ENCODE measurements at places on chromosomes 3 and 15. TPM values are rescaled to one million over a fixed set of nuclear protein-coding genes. Genes with fewer than 3 reads are reported as not detected.

DNA sequence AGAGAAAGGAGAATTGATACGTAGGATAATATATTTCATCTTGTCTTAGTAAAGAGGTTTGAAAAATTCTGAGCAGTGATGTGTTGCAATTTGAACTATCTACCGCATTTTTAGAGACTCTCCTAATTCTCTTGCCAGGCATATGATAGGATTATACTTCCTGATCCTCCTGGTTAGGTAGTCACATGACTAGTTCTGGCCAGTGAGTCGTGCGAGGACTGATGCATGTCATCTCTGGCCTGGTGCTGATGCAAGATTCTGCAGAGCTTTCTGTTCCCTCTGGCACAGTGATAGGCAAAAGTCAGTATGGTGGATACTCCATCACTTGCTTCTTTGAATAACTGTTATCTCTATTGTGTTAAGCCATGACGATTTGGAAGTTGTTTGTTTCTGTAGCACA, 277.6 kb upstream of the NAALADL2 start:
- DNase-seq = no peak

DNA sequence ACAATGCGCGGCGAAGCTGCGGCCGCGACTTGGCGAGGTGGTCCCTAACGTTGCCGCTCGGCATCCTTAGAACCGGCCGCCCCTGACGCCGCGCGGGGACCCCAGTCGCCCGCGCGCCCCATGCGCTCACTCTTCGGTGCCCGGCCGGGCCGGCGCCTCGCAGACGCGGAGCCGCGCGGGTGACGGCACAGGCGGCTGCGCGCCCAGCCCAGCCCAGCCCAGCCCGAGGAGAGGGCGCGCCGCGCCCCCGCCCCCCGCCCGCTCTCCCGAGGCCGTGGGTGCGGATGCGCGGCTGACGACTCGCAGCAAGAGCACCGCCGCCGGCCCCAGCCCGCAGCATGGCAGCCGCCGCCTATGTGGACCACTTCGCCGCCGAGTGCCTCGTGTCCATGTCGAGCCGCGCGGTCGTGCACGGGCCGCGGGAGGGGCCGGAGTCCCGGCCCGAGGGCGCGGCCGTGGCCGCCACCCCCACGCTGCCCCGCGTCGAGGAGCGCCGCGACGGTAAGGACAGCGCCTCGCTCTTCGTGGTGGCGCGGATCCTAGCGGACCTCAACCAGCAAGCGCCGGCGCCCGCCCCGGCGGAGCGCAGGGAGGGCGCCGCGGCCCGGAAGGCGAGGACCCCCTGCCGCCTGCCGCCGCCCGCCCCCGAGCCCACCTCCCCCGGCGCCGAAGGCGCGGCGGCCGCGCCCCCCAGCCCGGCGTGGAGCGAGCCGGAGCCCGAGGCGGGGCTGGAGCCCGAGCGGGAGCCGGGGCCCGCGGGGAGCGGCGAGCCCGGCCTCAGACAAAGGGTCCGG, 437 bp downstream of the KLF13 start:
- DNase-seq = peak; percentile 68

GRCh38 chr3:80035021-80035420, 267.2 kb upstream of the ROBO1 start:
- peak; percentile 81 for DNase-seq

DNA sequence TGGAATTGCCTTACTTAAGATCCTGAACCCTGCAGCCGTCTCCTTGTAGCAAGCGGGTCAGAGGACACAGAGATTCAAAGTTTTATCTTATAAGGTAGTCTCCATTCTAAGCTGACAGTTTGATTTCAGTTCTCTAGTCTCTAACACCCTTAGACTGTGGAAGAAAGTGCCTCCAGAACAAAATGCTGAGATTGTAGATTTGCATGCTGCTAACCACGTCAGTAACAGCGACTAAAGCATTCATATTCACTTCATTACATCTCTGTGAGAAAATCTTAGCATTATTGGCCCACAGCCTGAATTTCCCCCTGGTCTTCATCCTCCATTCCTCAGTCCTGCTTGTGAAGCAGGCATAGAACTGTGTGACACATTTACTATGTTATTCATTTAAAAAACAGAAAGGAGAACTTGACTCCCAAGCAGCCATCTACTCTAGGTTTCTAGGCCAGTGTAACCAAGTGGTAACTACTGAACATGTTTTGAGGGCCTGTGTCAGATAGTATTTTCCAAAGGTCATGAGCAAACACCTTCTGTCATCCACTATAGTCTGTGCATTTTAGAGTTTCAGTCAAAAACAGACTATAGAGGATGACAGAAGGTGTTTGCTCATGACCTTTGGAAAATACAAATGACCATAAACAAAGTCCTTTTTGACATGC, 27.4 kb downstream of the ARIH2 start:
- no peak for DNase-seq

DNA sequence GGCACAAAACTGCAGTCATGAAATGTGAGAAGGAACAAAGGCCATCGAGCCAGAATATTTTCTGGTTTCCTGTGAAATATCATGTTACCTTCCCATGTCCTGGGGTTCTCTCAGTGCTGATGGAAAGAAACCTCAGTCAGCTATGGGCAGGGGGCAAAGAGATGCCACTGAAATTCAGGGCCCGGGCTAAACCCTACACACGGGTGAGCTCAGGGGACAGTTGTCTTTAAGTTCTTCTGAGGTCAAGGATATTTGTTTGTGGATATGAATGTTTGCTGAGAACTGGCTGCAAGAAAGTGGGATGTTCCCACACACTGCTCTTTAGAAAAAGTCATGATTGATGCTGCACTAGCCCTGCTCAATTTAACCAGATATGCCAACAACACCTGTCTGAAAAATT, 187.2 kb downstream of the MEX3B start:
- DNase-seq = no peak

GRCh38 chr3:113153499-113154107, 57.8 kb upstream of the BOC start:
- DNase-seq = no peak

DNA sequence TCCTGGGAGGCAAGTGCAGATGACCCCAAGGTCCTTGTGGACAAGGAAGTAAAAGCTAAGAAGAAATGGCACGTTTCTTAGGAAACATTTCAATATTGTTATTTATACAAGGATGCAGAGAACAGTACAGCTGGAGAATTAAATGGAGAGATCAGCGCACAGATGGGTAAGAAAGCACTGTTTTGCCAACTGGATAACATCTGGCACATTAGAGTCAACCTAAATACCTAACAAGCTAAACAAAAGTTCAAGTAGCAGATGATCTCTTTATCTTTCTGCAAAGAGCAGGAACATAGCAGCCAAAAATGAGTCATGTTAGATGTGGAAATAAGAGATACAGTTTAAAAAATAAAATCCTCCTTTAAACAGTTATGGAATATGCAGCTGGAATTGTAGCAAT, 15.7 kb upstream of the DPPA4 start:
- no peak for DNase-seq

DNA sequence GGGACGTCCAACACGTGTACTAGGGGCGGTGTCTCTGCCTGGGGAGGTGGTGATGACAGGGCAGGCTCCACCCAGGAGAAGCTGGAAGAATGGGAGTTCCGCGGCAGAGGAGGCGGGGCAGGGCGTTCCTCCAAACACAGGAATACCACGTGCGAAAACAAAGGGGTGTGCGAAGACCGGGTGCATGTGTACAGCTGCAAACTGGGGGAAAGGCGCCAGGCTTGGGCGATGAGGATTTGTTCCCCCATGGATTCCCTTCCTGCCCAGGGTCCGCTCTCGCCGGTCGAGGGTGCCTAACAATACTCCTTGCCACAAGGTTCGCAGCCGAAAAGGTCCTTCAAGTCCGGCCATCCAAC, 500 bp upstream of the ZSCAN2 start:
- peak; percentile 64 for DNase-seq

- no peak for DNase-seq
Observed at GRCh38 chr3:15404767-15405166, 22.6 kb downstream of the METTL6 start.

GRCh38 chr3:147649475-147649874, 240.3 kb downstream of the ZIC1 start:
- no peak for DNase-seq

DNA sequence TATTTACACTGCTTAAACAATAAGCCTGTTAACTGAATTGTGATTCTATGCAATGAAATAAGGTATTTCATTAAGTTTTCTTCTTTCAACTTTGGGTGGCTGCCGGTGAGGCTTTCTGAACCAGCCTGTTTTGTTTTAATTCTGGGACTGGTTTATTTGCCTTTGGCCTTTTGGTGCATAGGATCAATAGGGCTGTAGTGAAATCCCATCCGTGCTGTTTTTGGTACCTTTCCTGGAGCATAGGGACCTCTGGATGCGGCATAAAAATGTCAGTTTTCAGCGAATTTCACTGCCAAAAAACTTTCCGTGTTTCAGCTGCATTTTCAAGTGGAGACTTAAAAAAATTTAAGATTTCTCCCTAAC, 514 bp downstream of the PLS1 start:
- no peak for DNase-seq

DNA sequence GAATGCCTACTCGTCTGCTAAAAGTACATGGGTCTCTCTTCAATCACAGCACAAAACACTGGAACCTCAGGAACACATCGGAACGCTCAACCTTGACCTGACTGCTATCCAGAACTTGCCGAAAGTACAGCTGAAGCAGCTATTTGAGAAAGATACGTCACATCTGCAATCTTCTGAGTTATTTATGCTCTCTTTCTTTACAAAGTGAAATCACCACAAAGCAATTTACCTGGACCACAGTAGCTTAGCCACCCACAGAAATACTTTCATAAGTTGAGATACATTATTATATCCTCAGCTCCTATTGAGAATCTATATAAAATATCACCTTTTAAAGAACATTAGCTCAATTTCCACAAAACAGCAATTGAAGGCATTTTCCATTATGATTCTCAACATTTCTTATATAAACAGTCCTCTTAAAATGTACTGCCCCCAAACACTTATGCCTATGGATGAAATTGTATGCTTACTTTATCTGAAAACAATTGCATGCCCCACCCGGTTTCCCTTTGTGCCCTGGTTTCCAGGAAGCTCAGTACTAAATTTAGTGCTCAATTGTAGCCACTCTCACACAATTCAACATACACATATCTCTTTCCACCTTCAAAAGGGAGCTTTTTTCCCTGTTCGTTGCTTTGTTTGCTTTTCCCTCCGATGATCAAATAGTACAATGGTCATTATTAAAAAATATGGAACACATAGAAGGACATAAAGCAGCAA, 31.8 kb downstream of the HEG1 start:
- DNase-seq = peak; percentile 57

GRCh38 chr3:8853081-8853480, 83.7 kb upstream of the OXTR start:
- DNase-seq = no peak

DNA sequence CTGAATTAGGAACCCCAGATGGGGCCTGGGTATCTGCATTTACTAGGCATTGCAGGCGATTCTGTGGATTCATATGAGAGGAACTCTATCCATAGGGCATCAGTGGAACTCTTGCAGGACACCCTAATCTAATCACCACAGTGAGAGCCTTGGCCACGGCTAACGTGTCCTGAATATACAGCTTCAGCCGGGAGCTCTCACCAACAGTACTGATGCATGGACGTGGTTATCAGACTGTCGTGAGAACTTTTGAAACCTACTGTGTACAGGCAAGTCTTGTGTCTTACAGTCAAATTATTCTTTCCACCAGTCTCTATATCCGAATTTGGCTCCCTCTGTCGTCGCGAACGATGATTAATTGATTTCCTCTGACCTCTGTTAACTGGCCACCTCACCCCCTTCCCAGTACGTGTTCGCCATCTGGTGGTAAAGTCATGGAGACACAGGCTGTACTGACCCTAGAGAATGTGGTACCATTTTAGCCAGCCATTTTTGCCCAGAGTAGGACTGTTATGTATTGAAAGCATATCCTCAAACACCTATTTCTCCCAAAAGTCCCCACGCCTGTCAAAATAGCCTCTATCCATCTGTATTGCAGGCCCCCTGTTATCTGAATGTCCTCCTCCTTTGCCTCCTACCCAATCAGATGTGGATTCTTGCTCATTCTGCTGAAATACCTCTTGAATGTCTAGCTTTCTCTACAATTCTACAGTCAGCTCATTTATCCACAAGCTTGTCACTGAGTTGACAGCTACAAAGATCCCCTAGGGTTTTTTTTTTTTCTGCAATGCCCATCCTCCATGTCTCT, 39.7 kb downstream of the GLDN start:
- peak; percentile 75 for DNase-seq

DNA sequence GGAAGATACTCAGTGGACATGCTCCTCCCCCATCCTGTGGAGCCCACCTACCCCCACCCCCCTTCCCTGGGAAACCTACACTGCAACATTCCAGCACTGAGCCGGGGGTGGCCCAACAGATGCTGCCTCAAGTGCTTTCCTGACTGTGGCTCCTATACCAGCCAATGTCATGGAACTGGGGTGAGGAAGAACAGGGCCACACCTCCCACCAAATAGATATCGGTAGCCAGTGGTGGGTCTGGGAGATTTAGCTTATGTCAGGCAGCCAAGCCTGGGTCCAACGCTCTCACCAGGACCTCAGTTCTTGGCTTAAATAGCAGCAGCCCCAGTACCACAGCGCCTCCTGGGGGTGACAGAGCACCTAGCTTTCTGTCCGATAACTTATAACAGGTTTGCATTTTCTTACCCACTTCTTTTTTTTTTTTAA, 30.3 kb downstream of the CDC25A start:
- DNase-seq = peak; percentile 43

- peak; percentile 52 for DNase-seq
Observed at GRCh38 chr15:51186181-51186705, 91.5 kb upstream of the TNFAIP8L3 start.

GRCh38 chr3:34388830-34389229, 590.4 kb downstream of the PDCD6IP start:
- DNase-seq = no peak

GRCh38 chr15:70048198-70048565, 49.5 kb downstream of the TLE3 start:
- DNase-seq = no peak

DNA sequence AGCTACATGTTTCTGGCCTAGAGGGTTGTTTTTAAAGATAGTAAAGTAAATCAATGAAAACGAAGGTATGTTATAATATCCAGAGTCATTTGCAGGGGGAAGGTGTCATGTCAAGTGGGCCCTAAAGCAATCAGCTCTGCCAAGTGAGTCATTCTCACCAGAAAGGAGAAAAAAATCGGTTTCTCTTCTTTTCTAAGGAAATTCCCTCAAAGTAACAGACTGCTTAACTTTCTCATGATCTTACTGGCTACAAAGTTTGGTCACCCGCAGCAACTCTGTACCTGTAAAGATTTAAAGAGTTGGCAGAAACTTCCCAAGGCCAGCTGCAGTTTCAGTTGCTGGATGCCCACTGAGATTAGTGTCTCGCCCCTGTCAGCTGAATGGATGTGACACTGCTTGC, 5.5 kb upstream of the FSIP1 start:
- DNase-seq = no peak

MYH15 gene
- total RNA-seq = 0.13 TPM

FSIP1 gene
- 0.51 TPM for total RNA-seq

TMEM266 gene
- total RNA-seq = not detected

FBXL2 gene
- 9.8 TPM for total RNA-seq

C3orf22 gene
- total RNA-seq = not detected

ZBTB47 gene
- total RNA-seq = 20.0 TPM

PLAAT1 gene
- 0.89 TPM for total RNA-seq

TMIE gene
- total RNA-seq = not detected

ZNF860 gene
- total RNA-seq = 1.3 TPM

Measured in dermis microvascular lymphatic vessel endothelial cell (primary cell).